ENCODE measurements at places on chromosomes 3 and 15.

DNA sequence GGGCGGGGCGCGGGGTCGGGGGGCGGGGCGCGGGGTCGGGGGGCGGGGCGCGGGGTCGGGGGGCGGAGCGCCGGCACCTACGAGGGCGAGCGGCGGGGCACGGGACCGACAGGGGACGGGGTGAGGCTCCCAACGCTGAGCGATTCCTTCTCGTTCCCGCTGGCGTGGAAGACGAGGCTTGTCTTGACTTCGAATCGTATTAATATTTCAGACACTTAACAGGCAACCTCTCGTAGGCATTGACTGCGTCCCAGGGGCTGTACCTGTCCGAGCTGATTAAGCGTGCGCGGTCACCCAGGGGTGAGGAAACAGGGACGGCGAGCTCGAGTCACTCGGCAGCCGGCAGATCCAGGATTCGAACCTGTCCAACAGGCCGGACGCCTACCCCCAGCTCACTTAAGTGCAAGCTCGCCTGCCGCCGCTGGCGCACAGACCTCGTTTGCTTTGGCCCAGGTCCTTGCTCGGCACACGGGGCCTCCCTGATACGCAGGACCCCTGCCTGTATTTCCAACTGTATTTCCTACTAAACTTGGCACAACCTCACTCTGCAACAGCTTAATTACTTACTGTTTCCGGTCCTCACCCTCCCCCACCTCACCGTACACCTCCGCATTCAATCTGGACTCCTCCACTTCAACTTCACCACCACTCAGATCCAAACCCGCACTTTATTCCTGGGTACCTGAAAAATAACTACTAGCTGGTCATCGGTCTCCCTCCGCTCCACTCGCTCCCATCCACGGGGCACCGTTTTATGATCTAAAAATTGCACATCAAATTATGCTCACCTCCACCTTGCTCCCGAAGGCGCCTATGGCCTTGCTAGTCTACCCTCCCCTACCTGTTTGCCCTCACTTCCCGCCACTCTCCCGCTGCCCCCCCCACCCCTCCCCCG lies 722 bp upstream of the ZXDC start:
- no peak for DNase-seq

DNA sequence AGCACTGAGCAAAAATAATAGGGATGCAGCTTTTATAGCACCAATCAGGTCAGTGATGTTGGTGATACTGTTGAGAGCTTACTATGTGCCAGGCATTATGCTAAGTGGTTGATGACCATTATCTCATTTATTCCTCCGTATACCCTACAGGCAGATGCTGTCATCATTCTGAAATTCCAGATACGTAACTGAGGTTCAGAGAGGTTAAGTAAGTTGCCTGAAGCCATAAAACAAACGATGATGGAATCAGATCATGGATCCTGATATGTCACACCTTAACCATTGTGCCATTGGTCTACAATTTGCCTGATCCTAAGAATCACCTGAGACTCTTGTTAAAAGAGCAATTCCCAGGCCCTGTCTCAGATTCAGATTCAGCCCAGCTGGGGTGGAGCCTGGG lies 49.5 kb downstream of the ST6GAL1 start:
- no peak for DNase-seq

GRCh38 chr3:149343951-149344350 lies 10.5 kb upstream of the TM4SF18 start:
- DNase-seq, result peak; percentile 30

GRCh38 chr15:92708635-92709034 lies 53.1 kb upstream of the FAM174B start:
- no peak for DNase-seq

DNA sequence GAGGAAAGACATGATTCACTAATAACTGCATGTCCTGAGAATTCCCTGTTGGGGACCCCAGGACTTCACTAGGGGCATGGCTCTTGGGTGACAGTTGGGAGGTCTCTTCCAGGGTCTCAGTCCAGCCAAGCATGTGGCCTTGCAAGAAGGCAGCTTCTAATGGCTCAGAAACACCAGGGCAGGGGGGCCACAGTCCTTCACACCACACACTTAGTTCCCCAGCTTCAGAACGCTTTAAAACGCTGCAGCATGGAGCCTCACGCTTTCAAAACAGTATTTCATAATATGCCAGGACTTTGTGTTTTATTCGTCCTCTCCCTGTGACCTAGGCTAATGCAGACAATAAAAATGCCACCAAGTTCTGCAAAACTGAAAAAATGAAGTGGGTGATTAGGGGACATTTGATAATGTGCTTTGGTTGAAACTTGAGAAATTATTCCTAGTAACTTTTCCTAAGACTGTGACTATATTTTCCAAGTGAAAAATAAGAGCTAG lies 48.4 kb upstream of the LIMD1 start:
- no peak for DNase-seq

- DNase-seq, result no peak
Measured at GRCh38 chr3:46902188-46902631, 24.7 kb downstream of the PTH1R start.

GRCh38 chr3:34783876-34784275 lies 855.4 kb upstream of the ARPP21 start:
- DNase-seq, result no peak

DNA sequence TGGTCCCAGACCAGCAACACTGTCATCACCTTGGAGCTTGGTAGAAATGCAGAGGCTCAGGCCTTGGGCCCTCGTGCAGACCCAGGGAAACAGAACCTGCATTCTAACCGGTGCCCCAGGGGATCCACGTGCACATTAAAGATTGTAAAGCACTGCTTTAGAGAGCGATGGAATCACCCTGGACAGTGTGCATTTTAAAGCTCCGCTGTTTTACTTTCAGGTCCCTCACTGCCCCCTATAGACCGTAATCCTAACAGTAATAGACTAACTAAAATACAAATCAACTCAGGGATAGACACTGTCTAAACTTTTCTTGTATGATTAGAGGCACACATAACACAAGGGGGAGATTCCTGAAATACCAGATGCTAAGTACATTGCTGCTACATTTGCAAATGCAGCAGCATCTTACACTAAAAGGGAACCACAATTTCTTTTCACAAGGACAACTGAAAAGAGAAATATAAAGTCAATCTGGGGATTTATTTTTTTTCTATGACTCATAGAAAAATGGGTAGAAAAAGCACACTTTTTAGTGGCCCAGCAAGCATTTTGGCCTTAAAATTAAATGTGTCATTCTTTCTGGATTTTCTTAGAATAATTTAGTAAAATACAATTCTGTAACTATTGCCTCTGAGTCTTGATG lies 10.5 kb upstream of the SH3GL3 start:
- no peak for DNase-seq

DNA sequence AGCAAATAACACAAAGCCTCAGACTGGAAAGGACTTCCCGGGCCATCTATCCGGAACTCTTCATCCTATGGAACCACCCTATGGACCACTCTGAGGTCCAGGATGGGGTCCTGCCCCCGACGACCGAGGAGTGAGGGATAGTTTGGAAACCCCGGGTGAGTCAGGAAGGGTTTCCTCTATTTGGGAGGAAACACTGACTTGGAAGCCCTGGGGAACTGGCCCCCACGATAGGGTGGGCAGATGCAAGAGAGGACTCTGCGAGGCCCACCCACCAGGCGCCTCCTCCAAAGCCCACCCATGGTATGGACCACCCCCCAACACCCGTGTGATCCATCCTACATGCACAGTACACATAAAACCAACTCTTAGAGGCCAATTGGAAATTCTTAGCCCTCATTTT lies 69.4 kb downstream of the CPN2 start:
- no peak for DNase-seq

DNA sequence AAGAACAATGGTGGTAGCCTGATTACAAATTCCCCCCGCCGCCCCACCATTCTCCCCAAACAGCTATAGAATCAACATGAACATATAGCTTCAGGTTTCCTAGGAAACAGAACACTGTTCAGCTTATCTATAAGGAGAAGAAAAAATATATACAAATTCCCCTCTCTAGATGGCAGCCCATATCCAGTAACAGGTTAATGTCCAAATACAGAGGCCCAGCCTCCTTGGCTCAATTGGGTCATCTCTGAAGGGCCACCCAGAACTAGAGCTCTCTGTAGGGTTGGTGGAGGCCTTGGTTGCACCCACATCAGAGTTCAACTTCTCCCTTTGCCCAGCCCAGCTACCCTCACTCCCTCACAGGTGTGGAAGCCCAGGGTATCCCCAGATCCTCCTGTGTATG lies 91.5 kb upstream of the ADAMTS17 start:
- DNase-seq, result no peak

GRCh38 chr15:70030851-70031250 lies 66.9 kb downstream of the TLE3 start:
- no peak for DNase-seq

DNA sequence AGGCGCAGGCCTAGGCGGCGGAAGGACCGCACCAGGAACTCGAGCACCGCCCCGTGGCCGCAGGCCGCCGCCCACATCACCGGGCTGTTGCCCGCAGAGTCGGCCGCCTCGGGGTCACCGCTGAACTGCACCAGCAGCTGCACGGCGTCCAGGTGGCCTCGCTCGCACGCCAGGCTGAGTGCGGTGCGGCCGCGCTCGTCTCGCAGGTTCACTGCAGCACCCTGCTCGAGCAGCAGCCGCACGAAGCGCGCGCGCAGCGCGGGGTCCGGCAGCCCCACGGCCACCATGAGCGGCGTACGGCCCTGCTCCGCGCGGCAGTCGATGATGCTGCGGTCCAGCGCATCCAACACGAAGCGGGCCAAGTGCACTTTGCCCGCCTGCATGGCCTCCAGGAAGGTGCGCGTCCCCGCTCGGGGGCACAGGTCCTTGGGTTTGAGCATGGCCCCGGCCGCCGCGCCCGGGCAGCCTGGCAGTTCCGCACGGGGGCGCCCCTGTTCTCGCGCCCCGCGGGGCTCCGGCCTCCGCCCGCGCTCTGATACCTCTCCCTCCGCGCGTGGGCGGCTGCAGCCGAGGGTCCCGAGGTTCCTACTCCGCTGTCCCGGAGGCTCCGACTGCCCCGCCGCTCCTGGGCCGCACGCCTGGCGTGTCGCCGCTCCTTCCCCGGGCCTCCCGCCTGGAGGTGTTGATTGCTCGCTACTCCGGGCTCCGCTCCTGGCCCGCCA lies 556 bp downstream of the ANKRD63 start:
- peak; percentile 74 for DNase-seq

GRCh38 chr3:125072749-125073389 lies 17.1 kb upstream of the HEG1 start:
- DNase-seq, result no peak

DNA sequence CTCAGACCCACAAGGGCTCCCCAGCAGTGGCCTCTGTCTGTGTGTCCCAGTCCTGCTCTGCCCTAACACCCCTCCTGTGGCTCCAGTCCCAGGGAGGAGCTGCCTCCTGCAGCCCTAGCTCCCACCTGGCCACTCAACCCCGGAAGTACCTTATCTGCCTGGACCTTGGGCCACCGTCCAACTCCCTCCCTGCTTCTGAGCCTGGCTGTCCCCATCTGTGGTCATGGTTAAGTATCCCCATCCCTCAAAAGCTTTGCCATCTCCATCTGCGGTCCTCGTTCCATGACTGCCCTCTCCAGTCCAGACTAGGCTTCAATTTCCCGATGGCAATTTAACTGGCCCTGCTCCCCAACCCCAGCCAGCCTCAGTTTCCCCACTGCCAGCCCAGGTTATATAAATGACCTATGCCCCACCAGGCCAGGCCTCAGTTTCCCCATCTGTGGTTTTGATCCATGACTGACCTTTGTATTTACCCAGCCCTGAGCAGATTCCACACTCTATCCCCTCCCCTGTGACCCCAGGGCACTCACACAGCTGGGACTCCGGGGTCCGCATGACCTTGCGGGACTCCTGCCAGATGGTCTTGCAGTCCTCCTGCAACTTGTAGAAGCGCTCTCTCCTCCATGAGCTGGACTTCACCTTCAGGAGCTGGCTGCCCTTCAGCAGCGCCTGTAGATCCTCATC lies 9.6 kb downstream of the PLCD1 start:
- no peak for DNase-seq

Measured in RPMI8226 (cell line).